ENCODE measurements at places on chromosomes 7 and 10.

DNA sequence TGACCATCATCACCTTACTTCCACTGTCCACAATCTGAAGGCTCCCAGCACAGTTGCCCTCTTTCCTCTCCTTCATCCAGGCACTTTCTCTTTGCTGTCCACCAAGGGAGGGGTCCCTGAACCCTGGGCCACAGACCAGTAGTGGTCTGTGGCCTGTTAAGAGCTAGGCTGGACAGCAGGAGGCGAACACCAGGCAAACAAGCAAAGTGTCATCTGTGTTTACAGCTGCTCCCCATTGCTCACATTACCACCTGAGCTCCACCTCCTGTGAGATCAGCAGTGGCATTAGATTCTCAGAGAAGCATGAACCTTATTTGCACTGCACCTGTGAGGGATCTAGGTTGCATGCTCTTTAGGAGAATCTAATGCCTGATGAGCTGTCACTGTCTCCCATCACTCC, 27.7 kb downstream of the FZD1 start:
- no peak for DNase-seq

GRCh38 chr7:157606140-157606539, 269.3 kb downstream of the DNAJB6 start:
- no peak for DNase-seq

DNA sequence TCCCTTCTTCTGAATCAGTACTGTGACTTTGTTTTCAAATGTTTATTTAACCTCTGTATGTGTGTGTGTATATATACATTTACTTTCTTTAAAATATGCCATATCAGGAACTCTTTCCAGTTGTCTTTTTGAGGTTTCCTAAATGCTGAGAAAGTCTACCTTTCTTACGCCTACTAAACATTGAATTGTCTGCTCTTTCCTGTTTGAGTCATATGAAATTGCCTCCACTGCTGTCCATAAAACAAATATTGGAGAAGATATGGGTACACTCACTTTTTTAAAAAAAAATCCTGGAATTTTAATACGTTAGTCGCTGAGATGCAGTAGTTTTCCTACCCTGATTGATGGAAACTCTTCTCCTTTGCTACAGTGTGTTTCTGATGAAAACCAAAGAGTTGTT, 298.7 kb upstream of the TEX47 start:
- DNase-seq = no peak

- no peak for DNase-seq
These were observed 8.0 kb downstream of the RASSF4 start for GRCh38 chr10:44967616-44968015.

GRCh38 chr7:41045556-41046123, 657.2 kb downstream of the INHBA start:
- DNase-seq = no peak
